ENCODE measurements at places on chromosomes 3 and 15. TPM values are rescaled to one million over a fixed set of nuclear protein-coding genes. Genes with fewer than 3 reads are reported as not detected.

GRCh38 chr3:42613462-42613861, 13.0 kb downstream of the NKTR start:
- no peak for DNase-seq

DNA sequence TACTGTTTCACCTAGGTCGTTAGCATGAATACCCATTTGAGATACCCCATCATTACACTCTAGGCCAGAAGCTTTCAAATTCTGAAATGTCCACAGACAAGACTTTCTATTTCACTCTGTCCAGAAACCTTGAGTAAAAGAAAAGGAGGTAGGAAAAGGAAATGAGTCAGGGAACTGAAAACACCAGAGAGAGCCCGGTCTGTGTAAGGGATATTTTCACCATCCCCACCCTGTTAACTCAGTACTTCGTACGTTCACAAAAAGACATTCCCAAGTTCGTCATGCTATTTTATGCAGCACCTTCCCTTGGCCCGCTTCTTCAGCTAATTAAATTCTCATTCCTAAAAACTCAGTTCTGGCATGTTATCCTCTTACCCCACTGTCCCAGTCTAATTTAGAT, 89.4 kb upstream of the SOX2 start:
- DNase-seq = peak; percentile 77

DNA sequence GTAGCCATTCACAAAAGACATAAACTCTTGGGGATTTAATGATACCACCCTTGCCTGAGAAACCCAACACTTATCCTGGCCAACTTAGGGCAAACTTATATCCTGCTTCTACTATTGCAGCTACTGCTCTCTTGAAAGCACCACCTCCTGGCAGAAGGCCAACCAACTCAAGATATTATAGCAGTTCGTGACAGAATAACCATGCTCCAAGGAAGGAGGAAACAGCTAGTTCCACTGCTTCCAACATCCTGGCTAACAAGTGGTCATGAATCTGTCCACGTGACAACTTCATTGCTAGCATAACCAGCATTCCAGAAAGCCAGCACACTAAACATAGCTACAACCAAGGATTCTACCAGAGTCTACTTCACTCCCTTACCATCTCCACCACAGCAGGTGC, 1037.5 kb downstream of the TBL1XR1 start:
- no peak for DNase-seq

The TRPM1 gene
- polyA plus RNA-seq = not detected

DNA sequence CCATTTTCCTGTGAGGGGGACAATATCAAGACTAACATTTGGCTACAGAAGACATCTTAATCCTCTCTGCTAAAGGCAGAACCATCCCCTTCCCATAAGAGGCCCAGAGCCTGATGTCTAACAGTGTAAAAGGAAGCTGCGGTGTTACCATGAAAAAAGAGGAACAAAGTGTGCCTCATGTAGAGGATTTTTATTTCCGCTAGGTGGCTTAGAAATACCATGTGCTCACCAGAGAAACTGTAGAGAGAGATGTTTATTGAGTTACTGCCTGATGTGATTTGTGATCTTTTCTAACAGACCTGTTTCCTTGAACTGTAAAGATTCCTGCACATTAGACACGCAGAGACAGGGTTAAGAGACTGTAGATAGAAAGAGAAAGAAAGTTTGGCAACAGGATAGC, 22.0 kb downstream of the OR5H15 start:
- peak; percentile 0 for DNase-seq

- no peak for DNase-seq
Observed at GRCh38 chr15:58327958-58328357, 103.8 kb upstream of the LIPC start.

DNA sequence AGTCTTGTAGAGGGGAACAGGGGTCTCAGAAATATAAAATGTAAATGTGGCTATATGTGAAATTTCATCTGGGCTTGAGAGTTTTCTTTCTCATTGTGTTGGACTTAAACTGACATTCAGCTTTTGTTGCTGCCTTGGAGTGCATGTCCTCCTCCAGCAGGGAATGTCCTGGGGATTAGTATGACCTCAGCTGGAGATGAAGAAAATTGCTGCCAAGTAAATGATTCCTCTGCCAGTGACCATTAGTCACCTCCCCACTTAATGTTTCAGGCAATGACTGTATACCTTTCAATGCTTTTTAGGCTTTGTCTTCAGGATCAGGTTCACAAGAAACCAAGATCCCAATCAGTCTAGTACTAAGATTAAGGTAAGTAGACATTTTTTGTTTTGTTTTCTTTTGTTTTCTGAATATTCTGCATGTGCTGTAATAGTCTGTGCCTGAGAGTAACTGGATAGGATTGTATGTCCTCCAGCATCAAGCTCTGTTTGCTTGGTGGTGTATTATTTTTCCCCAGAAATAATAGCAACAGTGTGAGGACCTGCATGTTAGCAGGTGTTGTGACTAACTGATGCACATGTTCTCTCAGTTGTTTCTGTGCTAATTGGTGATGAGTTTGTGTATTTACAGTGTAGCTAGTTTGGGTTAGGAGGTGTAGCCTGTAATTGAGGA, 18.1 kb upstream of the SLC22A13 start:
- DNase-seq = peak; percentile 91

- DNase-seq = no peak
Observed at GRCh38 chr3:195692781-195693427, 27.9 kb upstream of the MUC20 start.

The SCG5 gene
- polyA plus RNA-seq = 3.0 TPM

DNA sequence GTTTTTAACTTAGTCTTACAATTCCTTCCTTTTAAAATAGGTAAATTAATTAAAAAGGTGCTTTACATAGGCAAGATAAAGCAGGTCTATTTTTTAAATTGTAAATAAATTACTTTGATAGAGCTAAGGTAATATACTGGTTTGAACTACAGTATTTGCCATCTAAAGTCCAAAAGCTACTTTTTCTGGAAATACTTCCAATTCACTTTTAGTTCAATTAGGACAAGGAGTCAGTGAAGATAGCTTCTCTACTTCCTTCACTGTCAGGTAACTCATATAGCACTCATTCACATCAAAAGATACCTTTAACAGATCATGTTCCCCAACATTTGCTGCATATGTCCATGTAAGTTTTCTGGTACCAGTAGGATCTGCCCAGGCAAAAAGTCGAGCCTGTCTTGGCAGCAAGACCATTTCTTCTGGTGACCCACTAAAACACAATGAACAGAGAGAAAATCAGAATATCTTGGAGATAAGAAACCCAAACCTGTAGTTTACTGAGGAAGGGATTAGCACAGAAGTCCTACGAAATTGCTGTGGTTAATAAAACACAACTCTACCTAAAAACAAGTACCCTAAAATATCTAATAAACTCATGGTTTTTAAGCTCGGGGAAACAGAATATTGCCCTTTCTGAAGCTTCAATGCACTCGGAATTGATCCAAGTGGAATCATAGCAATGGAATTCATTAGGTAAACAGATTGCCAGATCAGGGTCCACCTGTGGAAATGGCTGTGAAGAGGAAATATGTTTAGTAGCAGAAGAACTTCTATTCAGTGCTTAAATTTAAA, 153.1 kb downstream of the VPS13C start:
- DNase-seq = peak; percentile 14

DNA sequence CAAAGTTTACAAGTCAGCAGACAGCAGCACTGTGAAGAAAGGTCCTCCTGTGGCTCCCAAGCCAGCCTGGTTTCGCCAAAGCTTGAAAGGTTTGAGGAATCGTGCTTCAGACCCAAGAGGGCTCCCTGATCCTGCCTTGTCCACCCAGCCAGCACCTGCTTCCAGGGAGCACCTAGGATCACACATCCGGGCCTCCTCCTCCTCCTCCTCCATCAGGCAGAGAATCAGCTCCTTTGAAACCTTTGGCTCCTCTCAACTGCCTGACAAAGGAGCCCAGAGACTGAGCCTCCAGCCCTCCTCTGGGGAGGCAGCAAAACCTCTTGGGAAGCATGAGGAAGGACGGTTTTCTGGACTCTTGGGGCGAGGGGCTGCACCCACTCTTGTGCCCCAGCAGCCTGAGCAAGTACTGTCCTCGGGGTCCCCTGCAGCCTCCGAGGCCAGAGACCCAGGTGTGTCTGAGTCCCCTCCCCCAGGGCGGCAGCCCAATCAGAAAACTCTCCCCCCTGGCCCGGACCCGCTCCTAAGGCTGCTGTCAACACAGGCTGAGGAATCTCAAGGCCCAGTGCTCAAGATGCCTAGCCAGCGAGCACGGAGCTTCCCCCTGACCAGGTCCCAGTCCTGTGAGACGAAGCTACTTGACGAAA, 24.2 kb downstream of the STARD5 start:
- no peak for DNase-seq

The ZNF660 gene
- 0.01 TPM for polyA plus RNA-seq

DNA sequence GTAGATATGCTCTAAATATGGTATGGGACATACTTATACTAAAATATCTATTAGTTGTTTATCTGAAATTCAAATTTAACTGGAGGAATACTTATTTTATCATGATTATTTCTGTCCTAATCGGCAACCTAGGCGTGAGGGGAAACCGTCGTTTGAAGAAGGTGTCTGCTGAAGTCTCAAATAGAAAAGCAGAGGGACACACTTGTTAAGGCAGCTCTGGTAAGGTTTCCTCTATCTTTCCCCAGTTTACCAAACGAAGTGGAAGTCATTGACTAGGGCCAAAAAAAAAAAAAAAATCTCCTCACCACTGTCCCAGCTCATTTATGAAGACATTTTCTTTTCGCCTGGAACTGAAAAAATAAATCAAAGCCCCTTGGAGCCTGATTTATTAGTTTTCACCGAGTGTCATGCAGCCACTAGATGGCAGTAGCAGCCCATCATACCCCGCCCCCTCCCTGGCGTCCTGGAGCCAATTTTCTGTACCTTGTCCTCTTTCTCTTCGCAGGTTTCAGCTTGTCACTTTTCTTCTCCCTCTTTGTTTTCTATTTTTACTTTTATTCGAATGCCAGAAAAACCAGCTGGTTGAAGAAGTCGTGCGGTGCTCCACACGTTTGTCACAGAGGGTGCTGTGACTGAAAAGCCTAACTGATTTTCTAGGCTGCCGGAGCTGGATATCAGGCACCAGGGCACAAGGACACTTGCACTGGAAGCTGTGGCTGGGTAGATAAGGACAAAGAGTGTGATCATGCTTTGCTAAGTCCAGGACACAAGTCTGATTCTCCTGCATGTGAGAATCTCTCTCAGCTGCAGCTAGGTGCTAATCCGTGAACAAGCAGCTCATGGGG, 238.7 kb downstream of the ZPLD1 start:
- peak; percentile 25 for DNase-seq

DNA sequence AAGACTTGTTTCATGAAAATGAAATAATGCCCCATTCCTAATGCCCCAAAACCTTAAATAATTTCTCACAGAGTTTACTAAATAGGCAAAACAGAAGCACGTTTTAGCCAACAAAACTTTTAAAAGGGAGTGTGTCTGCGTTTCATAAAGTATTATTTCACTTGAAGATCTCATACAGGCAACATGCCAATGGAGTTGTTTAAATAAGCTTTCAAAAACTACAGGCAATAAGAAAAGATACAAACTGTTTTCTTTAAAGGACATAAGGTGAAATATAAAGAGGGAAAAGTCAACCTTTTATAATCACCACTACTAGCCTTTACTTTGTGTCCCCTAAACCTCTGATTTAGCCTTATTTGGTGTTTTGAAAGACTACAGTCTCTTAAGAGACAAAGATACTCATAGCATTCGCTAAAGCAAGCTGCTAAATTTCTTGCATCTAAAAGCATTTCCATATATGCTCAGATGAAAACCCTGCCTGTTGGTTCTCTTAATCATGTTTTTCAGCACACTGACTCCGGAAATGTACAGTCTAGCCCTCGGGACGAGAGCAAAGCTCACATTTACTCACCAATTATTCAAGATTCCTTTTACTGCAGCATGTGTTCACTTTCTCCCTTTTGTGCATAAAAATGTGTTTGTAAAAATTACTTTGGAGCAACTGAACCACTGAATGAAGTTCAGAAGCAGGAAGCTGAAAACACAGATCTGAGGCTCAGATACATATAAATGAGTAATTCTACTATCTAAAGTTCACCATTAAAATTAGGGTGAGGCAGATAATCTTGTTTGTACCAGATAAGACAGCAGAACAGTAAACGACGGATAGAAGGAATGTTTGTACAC, 119.0 kb downstream of the GOLIM4 start:
- DNase-seq = no peak

GRCh38 chr3:177824841-177825240, 627.6 kb upstream of the TBL1XR1 start:
- DNase-seq = no peak

The SQOR gene
- polyA plus RNA-seq = 138 TPM

GRCh38 chr3:81550415-81550814, 211.0 kb downstream of the GBE1 start:
- no peak for DNase-seq

GRCh38 chr3:107367353-107367752, 9.9 kb upstream of the CCDC54 start:
- peak; percentile 72 for DNase-seq

DNA sequence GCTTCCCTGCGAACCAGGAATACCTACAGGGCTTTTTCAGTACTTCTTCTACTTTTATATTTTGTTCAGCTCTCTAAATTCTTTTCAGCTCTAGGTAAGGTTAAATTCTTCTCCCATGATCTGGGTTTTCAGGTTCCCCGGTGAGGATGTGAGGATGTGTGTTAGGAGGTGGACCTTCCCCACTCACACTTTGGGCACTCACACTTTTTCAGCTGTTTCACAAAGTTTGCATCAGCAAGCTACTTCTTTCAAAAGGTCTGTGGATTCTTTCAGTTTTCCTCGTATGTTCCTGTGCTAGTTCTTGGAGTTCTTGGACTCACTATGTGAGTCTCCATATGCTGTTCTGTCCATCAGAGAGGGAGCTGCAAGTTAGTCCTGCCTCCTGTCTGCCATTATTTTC, 13.9 kb upstream of the OR5K2 start:
- DNase-seq = no peak

DNA sequence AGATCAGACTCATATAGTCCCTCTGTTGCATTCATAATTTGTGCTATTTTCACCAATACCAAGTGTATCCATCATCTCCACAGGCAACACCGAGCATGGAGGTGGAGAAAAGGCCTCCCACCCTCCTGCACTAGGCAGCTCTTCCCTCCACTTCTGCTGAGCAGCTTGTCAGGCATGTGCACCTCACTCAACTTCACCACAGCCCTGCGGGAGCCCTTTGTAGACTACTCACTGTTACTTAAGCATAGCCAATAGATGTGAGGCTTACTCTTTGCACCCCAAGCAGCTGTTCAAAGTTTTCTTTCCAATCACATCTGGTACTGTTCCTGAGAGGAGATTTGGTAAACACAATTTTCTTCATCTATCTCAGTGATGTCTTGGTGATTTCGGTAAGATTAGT, 16.9 kb upstream of the GUCA1C start:
- no peak for DNase-seq

- DNase-seq = no peak
Observed at GRCh38 chr3:166060789-166061479, 223.7 kb upstream of the BCHE start.

GRCh38 chr15:73069109-73069508, 16.8 kb downstream of the NEO1 start:
- no peak for DNase-seq
